ENCODE measurements at places on chromosomes 3 and 15.

- no peak for DNase-seq
These were observed 72.5 kb downstream of the IGF1R start for GRCh38 chr15:98720577-98721565.

GRCh38 chr15:85541744-85542143 is 161.3 kb downstream of the AKAP13 start:
- no peak for DNase-seq

GRCh38 chr3:122092460-122093165 is 37.5 kb downstream of the CD86 start:
- no peak for DNase-seq

DNA sequence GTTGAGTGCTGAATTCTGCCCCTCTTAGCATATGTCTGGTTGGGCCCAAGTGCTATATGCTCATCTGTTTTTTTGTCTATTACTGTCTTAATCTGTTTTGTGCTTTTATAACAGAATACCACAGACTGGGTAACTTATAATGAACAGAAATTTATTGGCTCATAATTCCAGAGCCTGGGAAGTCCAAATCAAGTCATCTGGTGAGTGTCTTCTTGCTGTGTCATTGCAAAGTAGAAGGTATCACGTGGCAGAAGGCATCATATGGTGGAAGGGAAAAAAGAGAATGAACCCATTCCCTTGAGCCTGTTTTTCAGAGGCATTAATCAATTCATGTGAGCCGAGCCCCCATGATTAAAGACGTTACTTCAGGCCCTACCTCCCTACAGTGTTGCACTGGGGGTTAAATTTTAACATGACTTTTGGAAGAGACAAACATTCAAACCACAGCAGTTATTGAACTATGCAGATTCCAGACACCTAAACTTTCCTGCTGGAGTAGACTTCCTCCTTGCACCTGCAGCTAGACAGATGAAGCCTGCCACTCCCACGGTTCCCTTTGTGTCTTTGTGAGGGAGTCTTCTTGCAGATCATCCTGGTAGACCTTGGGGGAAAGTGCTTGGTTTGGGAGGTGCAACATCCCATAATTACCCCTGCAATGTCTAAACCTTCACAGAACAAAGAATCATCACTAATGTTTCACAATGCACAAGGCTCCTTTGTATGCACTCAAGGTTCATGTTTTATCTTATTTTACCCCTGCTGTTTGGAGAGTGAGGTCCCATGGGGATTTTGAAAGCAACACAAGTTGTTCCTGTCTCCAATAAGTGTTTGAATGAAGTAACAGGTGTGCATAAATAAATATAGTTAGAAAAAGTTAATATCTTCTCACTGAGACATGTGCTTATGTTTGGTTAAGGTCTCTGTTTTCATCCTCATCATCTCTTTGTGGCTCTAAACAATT is 64.7 kb upstream of the XCR1 start:
- no peak for DNase-seq

GRCh38 chr3:171327441-171328174 is 132.6 kb downstream of the TNIK start:
- no peak for DNase-seq

DNA sequence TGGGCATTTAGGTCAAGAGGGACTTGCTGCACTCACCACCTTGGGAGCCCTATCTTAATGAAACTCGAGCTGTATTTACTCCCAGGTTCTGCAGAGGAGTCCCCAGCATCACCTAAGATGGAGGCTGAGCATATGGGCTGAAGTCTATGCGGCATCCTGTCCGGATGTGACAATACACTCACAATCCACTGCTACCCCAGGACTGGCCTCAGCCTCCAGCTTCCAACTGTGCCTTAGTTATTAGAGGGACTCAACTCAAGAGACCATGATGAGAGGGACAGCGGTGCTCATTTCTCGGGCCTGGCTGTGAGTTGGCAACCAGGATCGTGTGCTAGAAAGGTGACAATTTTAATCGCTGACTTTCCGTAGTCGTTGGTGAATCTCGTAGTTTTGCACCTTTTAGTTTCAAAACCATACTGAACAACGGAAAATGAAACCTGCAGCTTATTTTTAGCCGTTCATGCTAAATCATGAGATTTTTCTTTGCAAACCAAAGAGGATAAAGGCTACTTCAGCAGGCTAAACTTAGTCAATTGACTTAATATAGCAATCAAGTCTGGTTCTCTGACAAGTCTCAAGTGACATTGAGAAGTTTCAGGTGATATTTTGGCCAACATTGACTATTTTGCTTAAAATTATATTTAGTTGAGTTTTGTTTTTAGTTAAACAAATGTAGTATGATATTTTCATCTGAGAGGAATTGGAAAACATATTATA is 11.1 kb downstream of the ZBTB38 start:
- no peak for DNase-seq

- DNase-seq = peak; percentile 38
These were observed 630.8 kb upstream of the KCNMB2 start for GRCh38 chr3:177905173-177906125.

DNA sequence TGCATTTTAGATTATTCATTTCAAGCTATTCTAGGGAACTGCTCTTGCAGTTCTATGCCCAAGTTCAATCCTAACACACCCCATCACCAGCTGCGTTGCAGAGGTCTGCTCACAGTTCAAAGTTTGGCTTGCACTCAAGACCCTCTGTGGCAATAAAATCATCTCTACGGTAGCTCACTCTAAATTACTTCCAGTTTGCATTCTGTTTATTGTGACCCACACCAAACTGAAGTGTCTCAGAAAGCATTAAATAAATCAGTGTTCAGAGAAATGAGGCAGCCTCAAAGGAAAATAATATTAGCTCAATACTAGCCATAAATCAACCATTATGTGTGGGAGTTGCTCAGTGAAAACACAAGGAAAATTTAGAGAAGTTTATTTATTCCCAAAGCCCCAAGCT is 250.3 kb downstream of the MAGI1 start:
- no peak for DNase-seq

GRCh38 chr3:26004172-26004571 is 214.3 kb downstream of the OXSM start:
- DNase-seq = no peak

DNA sequence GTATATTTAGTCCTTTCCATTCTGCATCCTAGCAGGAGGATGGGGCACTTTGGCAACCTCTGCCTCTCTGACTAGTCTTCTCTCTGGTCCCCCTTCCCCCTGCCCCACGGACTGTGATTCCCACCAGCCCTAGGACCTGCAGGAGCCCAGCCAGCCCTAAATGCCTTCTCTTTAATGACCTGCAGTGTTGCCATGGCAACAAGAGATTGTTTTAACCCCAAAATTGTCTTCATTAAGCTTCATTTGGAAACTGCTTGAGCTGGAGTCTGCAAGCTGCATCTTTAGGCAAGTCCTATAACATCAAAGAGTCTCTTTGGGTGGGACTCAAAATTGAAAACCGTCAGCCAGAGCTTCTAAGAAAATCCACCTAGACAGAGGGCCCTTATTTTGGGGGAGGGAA is 59.7 kb upstream of the ANKRD34C start:
- DNase-seq = no peak

- no peak for DNase-seq
These were observed 172.1 kb downstream of the KLF13 start for GRCh38 chr15:31498756-31499155.

- no peak for DNase-seq
These were observed 35.4 kb downstream of the AKAP13 start for GRCh38 chr15:85415783-85416182.

DNA sequence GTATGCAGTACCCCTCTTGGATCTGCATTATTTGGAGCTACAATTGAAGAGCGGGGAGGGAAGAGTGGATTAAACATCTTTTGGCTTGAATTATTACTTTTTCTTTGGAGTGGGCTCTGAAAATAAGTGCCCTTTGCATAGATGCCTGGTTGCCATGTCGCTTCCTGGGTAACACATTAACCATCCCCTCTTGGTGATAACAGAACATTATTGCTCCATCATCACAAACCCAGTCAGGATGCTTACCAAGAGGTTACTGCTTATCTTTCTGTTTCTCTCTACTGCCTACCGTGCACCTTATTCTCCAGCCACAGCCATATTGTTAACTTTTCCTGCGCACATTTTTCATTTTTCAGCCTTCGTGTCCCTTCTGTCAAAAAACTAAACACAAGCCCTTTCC is 42.7 kb upstream of the CLRN1 start:
- DNase-seq = no peak

DNA sequence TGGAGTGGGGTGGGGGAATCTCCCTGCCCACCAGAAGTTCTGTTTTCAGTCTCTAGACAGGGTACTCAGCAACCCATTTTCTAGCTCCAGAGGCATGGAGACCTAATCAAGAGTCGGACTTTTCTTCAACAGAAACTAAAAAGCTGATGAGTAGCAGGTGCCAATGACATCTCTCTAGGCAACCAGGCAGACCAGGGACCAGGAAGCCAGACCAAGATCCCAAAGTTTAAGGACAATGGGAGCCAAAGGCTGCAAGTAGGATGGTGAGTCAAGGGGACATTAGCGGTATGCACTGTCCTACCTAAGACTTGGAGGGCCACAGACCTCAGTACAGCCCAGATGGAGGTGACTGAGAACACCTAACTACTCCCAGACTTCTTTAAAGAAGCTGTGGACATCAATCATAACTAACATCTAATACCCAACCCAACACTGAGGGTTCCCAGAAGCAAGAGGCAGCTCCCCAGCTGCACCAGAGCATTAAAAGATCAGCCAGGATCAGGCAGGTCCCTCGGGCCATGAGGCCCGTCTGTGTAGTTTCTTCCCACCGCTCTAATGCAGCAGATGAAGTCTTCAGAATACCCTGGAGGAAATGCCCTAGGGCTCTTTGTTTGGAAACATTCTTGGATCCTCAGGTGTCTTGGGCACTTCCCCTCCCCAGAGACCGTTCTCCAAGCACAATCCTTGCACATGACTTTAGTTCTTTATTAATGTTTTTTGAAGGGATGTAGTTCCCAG is 979 bp downstream of the CCDC71 start:
- no peak for DNase-seq

DNA sequence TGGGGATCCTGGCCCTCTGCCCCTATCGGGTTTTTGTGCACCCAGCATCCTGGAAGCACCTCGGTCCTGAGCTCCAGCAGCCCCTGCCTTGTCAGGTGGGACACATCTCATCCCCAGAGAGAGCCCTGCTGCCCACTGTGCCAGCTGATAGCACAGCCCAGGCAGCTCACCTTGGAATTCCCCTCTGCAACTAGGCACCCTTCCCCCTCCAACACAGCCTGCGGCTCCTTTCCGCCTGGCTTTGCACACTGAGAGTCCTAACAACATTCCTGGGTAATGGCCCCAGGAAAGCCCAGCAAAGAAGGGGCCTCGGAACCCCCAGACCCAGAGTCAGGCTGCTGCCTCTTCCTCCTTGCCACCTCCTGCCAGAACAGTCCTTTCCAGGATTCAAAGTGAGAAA is 5.9 kb downstream of the HCN4 start:
- no peak for DNase-seq

DNA sequence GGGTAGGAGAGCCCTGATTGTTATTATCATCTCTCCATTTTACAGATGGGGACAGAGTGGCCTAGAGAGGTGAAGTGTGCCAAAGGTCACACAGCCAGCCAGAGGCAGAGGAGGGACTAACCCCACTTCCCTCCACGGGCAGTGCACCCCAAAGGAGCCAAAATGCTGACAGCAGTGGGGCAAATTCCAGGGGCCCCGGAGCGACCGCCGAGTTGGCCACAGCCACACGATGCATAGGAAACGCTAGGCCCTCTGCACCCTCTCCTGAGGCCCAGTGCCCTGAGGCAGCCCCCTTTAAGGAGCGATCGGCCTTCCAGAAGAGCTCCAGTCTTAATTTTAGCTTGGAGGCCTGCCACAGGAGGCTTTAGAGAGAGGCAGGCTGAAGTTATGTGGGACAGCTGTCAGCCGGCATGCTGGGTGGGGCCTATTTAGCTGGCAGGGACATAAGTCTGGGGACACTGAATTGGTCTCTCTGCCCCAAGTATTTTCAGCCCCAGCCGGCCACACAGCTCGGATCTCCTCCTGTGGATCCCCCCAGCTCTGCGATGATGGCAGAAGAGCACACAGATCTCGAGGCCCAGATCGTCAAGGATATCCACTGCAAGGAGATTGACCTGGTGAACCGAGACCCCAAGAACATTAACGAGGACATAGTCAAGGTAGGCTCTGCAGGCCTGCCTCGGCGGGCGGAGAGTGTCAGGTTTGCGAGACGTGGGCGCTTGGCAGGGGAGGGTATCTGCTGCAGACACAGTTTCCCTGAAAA is at the start of gene CAV3:
Gene CAV3, plus strand, starts transcription at position 471 of the 763 bp plus-strand sequence. Its CDS starts 75 bp downstream, at position 546.
- no peak for DNase-seq

DNA sequence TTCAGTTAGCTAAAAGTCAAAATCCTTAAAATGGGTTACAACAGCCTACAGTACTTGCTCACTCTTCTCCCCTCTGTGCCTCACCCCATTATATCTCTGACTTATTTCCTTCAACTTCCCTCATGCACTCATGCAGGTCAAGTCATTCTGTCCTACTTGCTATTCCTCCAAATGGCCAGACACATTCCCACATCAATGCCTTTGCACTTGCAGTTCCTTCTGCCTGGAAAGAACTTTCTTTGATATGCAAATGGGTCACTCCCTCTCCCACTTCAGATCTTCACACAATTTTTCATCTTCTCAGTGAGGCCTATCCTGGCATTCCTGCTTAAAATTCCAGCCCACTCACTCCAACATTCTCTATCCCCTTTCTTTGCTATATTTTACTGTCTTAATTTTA is 547.2 kb upstream of the TGFBR2 start:
- no peak for DNase-seq

DNA sequence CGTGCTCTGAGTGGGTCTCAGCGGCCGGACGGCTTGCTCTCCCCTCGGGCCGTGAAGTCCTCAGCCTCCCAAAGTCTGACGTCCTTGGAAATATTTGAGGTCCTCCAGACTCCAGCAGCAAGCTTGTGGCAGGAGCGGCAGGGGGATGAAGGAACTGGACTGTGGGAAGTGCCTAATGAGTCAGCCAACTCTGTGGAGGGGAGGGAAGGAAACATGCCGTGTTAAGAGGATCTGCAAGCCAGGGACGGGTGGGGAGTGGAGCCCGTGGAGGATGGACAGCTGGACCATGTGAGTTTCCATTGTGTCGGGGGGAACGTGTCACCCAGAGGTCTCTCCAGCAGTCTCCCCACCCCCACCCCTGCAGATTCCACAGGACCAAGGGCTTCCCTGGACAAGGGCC is 39.4 kb upstream of the IDH2 start:
- no peak for DNase-seq

DNA sequence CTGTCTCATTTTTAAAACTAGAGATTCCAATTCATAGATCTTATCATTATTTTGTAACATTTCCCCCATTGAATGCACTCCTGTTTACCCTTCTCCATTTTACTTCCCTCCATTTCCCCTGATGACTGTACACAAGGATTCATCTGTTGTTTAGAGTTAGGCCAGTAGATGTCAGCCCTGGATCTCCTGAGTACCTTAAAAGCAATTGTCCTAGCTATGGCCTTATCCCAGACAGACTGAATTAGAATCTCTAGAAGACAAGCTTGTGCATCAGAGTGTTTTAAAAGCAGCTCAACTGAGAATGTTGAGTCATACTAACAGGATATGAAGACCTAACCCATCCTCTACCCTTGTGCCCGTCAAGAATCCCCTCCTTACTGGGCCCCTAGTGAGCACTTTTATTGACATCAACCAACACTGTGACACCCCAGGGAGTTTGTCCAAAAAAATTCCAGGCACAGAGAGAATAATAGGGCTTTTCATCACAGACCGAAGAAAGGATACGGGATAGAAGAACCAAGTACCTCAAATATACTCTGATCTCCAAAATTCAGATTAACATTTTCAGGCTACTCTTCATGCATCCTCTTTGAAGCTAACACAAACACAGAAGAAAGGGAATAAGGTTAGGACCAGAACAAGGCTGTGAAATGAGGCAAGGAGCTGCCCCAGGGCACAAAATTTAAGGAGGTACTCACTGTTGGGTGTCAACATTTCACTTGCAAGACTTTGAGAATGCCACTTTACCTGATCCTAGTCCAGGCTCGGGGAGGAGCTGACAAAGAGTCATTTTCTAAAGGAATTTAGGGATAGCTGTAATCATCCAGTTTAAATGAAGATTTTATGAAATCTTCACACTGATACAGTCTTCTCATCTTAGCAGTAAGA is 17.1 kb downstream of the ZBED2 start:
- peak; percentile 54 for DNase-seq

Data from HS-5 (cell line).